ENCODE measurements at places on chromosomes 2 and 18.

DNA sequence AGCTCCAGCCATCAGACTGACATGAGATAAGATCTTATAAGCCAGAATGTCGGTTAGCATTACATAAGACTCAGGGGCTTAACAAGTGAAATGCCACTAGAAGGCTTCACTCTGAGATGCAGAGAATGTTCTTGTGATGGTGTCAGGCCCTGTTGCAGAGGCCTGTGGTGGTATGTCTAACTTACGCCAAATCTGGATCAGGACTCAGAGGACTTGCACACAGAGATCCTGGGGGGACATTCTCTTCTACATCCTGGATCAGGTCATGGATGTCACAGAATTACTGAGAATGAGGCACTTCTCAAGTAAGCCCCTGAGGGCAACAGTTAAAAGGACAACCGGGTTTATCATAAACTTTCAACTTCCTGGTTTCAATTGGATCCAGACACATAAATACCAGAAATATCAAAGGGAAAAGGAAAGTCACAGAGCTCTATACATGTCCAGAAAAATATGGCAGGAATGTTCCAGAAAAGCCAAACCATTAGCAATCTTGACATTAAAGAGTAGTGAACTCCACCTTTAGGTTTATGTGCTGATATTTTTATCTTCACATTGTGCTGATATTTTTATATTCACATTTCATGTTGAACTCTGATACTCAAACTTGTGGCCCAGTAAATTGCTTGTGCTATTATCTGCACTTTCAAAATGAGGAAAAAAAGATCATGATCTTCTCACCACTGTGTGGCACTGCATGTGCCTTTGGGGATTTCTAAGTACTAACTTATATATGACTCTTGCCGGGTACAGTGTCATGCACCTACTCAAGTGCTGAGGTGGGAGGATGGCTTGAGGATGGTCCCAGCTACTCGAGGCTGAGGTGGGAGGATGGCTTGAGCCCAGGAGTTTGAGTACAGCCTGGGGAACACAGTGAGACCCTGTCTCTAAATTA lies 137.5 kb upstream of the RNF152 start:
- no peak for DNase-seq

GRCh38 chr2:159317392-159318088 lies 31.0 kb upstream of the WDSUB1 start:
- DNase-seq, result no peak

DNA sequence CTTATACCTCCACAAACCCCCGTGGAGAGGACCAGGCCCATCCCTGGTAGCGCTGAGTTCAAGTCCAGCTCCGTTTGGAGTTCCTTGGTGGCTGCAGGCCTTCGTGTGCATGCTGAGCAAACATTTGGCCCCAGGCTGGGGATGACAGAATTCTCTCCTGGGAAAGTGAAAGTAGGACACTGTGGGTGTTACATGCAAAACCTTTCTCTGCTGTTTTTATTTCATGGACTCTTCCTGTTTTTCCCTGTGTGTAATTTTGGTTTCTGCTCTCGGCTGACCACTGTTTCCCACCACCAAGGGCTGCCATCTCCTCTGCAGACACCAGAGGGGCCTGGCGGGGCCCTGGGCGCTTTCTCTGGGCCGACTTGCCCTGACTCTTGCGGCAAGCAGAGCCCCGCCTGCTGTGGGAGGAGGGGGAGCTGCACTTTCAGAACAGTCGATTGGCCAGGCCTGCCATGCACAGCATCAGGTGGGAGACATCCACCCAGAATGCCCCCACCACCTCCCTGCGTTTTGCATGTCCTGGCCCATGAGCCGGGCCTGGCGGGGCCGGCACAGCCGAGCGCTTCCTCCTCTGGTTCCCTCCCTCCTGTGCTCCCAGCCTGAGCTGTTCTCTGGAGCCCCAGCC lies 102.4 kb downstream of the CABLES1 start:
- no peak for DNase-seq

DNA sequence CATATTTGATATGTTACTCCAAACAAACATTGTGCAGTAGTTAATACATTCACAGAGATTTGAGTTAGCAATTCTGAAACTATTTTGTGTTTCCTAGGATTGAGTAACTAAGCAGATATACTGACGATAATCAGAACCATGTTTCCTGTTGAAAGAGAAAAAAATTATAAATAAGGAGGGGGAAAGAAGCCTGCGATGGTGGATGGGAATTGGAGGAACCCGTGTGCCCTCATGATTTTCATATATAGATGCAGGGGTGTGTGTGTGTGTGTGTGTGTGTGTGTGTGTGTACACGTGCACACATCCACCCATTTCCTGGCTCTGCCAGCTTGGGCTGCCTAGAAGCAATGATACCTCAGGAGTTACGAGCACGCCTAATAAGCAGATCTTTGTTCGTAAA lies 56.9 kb downstream of the LPIN2 start:
- no peak for DNase-seq

DNA sequence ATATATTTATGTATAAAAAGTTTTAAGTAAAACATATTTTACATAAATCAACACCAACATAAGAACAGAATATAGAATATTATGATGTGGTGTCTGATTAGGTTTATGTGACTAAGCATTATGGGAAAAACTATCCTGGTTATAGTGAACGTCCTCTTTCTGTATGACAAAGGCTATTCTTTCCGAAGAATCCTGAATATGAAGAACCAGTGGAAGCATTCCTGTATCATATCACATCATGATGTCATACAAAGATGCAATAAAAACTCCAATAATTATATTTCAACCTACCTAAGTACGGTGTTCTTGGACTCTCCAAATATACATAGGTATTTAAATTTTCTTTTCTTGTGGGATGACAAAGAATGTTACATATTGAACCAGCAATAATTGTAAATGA lies 37.5 kb upstream of the HDAC4 start:
- DNase-seq, result no peak

DNA sequence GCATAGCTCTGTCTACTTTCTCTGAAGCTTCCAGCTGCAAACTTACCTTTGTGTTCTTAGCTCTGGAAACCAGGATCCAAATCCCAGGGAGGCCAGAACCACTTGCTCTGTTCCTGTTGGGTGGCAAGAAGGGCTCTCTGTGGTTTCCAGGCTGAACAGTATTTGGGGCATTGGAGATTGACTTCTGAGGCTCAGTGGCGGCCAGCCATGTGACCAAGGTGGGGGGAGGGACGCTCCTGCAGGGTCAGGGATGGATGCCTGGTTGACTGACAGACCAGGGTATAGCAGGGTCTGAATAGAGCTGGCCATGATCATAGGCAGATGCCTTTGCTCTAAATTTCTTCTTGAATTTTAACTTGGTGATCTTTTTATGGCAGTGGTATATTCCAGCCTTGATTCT lies 15.1 kb downstream of the SLC4A5 start:
- no peak for DNase-seq

DNA sequence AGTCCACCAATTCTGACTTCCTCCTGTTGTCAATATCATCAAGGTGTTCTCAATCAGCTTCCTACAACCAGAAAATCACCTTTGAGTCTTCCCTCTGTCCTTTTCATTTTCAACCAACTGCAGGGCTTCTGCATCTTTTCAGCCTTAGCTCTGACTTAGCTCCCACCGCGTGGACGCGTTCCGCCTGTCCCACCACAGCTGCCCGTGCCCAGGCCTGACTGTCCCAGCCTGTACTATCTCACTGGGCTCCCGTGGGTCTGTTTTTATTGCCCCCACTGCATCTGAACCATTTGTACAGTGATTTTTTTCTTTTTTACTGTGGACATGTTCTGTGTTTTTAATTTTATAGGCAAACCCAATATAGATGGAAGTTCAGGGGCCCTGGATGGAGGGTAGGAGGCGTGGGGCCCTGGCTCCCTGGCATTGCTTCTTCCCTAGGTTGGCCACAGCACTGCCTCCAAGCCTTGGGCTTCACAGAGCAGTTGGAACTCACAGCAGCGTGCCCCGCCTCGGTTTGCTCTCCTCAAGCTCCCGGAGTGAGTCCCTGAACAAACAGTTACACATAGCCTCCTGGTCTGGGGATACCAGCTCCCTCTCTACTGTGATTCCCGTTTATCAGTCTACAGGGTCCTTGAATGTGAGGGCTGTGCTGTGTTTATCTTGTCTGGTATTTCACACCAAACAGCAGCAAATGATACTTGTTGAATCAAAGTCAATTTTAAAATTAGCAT lies 280.6 kb upstream of the PXDN start:
- DNase-seq, result no peak
